SJSA1 (cell line): ENCODE measurements at places on chromosomes 11 and 22. TPM values are rescaled to one million over a fixed set of nuclear protein-coding genes. Genes with fewer than 3 reads are reported as not detected.

DNA sequence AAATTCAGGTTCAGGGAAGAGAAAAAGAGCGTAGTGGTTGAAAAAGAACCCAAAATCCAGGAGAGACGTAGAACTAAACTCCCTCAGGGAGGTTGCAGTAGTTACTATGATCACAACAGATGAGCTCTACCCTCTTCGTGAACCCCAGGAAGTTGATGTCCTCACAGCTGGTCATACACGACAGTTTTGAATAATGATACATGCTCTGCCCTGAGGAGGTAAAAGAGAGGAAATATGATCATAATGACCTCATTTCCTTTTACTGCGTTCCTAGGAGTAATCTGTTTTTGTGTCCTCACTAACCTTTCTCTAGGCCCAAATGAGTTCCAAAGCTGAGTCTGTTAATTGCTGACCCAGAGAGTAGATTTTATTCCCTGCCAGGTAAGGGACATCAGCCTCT, 1.3 kb downstream of the PATE2 start:
- no peaks in the 10 kb centered on the region for H3K36me3 ChIP-seq
- no peaks in the 10 kb centered on the region for H3K4me1 ChIP-seq
- DNase-seq = no peak
- H3K27me3 ChIP-seq = no peaks in the 10 kb centered on the region
- H3K4me3 ChIP-seq = no peak overlapping the region

DNA sequence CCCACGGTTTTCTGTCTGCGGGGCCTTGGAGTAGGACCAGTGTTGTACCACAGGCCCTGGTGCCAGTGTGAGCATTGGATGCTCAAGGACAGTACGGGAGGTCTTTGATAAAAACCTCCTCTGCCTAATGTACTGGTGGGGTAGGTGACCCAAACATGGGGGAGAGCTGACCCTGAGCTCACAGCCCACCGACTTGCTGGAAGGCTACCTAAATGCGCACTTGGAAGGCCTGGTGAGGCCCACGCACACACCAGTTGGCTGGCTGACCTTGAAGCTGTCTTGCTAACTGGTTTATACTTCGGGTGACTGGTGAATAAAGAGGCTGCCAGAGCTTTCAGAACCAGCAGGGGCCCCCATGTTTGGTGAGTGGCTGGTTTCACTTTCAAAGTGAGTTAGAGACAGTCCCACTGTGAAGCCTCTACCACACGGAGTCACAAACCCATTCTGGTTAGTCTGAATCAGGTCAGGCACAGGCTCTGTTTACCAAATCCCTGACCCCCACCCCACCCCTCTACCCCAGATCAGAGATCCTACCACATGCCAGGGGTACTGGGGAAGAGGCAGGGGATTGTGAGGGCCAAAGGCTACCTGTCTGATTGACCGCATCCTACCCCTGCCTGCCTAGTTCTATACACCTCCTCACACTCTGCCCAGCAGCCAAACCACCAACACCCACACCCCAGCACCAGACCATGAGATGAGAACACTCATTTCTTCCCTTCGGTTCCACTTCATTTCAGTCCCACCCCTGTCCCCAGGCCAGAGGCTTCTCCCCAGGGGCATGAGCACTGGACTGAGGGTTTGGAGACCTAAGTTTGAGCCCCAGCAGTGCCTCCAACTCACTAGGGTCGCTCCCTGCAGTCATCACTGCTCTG, 12.7 kb upstream of the IL2RB start:
- no peak overlapping the region for H3K4me3 ChIP-seq
- no peak overlapping the region for H3K27ac ChIP-seq
- H3K27me3 ChIP-seq = no peaks in the 10 kb centered on the region

GRCh38 chr11:78371221-78371891, 46.3 kb downstream of the GAB2 start:
- H3K36me3 ChIP-seq = no peaks in the 10 kb centered on the region
- no peak overlapping the region for H3K27ac ChIP-seq
- H3K4me3 ChIP-seq = no peak overlapping the region
- H3K27me3 ChIP-seq = no peaks in the 10 kb centered on the region
- no peak for DNase-seq

GRCh38 chr11:94910779-94911178, 62.6 kb downstream of the CWC15 start:
- no peak for DNase-seq
- H3K4me3 ChIP-seq = no peak overlapping the region
- no peaks in the 10 kb centered on the region for H3K36me3 ChIP-seq
- no peaks in the 10 kb centered on the region for H3K27me3 ChIP-seq

The GGTLC2 gene
- total RNA-seq = not detected in 2 replicates

DNA sequence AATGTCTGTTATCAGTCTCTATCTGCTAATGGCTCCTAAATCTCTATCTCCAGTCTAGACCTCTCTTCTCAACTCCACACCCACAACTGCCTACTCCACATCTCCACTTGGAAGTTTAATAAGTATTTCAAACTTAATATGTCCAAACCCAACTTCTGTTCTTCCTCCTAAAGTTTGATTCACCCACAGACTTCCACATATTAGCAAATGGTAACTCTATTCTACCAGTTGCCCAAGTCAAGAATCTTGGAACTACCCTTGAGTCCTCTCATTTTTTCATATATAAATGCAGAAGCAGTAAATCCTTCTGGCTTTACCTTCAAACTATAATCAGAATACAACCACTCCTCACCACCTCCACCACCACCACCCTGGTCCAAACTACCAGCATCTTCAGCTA, 6.7 kb upstream of the JAML start:
- no peaks in the 10 kb centered on the region for H3K4me1 ChIP-seq
- no peak for DNase-seq
- H3K36me3 ChIP-seq = no peaks in the 10 kb centered on the region
- no peaks in the 10 kb centered on the region for H3K27me3 ChIP-seq
- H3K4me3 ChIP-seq = no peak overlapping the region

- H3K27ac ChIP-seq = no peak overlapping the region
- DNase-seq = no peak
- no peaks in the 10 kb centered on the region for H3K27me3 ChIP-seq
- H3K4me3 ChIP-seq = no peak overlapping the region
- no peaks in the 10 kb centered on the region for H3K36me3 ChIP-seq
These were observed 166.8 kb upstream of the NCAM1 start for GRCh38 chr11:112794331-112794846.
